GM04504 (cell line): ENCODE measurements at places on chromosomes 13 and 19.

DNA sequence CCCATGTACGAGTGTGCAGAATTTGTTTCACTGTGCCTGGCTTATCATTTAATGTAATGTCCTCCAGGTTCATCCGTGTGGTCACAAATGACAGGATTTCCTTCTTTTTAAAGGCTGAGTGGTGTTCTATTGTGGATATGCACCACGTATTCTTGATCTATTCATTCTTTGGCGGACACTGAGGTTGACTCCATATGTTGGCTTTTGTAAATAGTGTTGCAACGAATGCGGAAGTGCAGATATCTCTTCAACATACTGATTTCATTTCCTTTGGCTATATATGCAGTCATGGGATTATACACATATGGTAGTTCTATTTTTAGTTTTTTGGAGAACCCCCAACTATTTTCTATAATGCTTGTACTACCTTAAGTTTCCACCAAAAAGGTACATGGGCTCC, 13.0 kb downstream of the OR7A5 start:
- no peak for DNase-seq

DNA sequence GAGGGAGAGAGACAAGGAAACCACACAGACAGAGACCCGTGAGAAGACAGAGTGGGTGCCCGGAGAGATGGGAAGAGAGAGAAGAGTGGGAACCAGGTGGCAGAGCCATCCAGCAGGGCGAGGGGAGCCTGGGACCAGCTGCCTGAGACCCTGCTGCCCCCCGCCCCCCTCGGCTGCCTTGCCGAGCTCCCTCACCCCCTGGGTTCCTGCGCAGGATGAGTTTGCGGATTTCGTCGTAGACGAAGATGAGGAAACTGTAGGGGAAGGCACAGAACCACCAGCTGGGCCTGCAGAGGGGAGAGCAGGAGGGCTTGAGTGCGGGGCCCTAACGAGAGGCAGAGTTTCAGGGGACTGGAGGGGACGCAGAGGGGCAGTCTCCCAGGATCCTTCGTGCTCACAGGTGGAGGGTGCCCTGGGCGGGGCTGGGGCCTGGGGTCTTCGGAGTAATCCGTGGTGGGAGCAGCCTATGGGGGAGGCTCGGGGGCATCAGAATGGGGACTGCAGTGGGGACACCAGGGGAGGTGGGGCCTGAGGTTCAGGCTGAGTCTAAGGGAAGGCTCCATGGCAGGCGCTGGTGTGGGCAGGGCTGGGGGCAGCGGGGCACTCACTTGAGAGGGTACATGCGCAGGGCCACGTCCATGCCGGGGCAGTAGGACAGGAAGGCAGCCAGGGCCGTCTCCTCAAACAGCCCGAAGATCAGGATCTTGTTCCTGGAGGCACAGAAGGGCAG, 8.1 kb upstream of the RABAC1 start:
- no peak for DNase-seq

DNA sequence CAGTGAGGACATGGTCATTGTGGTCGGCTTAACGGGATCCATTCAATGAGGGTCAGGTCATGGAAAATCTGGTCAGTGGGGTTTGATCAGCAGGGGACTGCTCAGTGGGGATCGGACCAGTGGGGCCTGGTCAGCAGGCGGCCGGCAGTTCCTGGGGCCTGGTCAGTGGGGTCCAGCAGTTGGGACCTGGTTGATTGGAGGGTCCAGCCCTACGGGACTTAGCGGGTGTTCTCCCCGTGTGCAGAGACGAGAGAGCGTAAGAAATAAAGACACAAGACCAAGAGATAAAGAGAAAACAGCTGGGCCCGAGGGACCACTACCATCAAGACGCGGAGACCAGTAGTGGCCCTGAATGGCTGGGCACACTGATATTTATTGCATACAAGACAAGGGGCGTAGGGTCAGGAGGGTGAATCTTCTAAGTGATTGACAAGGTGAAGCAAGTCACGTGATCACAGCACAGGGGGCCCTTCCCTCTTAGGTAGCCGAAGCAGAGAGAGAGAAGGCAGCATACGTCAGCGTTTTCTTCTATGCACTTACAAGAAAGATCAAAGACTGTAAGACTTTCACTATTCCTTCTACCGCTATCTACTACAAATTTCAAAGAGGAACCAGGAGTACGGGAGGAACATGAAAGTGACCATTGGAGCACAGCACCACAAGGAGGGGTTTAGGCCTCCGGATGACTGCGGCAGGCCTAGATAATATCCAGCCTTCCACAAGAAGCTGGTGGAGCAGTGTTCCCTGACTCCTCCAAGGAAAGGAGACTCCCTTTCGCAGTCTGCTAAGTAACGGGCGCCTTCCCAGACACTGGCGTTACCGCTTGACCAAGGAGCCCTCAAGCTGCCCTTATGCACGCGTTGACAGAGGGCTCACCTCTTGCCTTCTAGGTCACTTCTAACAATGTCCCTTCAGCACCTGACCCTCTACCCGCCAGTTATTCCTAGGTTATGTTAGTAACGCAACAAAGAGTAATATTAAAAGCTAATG, 62.1 kb upstream of the TPM4 start:
- DNase-seq: no peak

- DNase-seq: peak; percentile 82
Observed at GRCh38 chr19:2385053-2385721, 25.1 kb downstream of the TMPRSS9 start.

- no peak for DNase-seq
Observed at GRCh38 chr19:34230820-34231219, 23.5 kb upstream of the GARRE1 start.

DNA sequence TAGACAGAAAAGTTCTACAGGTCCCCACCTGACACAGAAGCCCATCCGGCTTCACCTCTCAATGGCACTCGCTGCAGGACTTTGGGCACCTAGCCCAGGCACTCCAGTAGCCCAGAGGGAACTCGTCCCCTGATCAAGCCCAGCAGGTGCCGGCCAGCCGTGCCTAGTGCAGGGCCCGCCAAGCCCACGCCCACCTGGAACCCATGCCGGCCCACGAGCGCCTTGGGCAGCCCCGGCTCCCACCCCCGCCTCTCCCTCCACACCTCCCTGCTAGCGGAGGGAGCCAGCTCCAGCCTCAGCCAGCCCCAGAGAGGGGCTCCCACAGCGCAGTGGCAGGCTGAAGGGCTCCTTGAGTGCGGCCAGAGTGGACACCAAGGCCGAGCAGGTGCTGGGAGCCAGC, 268.8 kb downstream of the SLITRK1 start:
- no peak for DNase-seq

- DNase-seq: no peak
Observed at GRCh38 chr13:40191186-40191980, 475.1 kb downstream of the FOXO1 start.

- no peak for DNase-seq
Observed at GRCh38 chr19:5466814-5467291, 11.6 kb downstream of the ZNRF4 start.

DNA sequence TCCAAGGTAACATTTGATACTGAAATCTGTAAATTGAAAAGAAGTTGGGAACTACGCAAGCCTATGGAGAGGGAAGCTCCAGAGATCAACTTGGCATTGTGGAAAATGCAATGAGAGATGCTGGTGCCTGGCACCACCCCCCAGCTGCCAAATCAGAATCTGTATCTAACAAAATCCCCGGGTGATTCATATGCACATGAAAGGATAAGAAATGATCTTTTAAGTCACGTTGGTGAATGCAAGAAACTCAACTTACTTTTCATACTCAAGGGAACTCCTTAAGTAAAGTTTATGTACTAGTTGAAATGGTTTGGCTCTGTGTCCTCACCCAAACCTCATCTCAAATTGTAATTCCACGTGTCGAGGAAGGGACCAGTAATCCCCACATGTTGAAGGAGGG, 158.5 kb upstream of the MYO16 start:
- no peak for DNase-seq

- DNase-seq: no peak
Observed at GRCh38 chr19:4524808-4525562, 6.7 kb upstream of the PLIN4 start.

DNA sequence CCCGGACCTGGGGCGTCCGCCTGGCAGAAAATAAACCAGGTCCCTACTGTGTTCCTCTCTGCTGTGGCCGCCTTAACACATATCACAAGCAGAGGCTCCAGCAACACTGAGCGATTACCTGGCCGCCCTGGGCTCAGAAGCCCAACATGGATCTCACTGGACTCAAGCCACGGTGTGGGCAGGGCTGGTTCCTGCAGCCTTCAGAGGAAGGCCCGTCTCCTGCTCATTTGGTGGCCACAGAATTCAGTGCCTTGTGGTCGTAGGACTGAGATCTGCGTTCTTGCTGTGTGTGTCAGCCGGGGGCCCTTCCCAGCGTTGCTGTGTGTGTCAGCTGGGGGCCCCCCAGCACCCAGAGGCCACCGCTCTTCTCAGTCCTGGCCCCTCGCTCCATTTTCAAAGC, 30.2 kb downstream of the C2CD4C start:
- no peak for DNase-seq

DNA sequence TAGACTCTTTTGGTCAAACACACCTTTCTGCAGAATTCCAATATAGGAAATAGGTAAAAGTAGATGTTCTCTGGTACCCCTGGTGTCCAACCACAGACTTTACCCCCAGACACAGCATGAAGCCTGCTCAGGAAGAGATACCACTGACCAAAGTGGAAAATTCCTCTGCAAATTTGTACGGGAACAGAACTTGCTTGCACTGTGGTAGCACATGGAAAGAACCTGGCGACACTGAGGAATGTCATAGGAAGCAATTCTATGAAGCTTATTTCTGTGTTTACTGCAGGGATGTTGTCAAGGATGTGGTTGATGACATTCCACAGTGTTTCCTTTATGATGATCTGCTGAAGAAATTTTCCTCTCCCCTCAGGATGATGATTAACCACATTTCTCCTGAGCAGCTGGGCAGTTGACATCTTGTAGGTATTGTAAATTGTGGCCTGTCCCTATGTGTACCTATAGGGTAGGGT, 48.9 kb upstream of the TNFSF11 start:
- no peak for DNase-seq

DNA sequence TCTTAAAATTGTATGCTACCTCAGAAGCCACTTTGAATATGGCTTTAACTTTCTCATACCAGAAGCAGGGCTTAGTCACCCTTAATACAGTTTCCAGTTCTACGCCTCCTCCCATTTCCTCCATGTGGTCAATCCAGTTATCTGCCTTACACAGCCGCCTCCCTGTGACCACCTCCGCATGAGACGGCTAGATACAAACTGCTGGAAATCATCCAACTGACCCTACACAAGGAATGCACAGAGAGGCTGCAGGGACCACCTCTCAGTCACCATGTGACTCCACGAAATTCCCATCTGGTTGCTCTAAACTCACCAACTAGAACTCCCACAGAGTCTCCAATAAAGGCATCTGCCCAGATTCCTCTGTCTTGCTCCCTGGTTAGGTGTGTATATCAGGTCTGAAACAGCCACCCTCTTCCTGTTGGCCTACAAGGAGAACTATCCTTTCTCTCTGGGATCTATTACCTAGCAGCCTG, 6.8 kb downstream of the ZNF564 start:
- no peak for DNase-seq
